Fibroblast of lung (primary cell): ENCODE measurements at places on chromosomes 5 and 9. TPM values are rescaled to one million over a fixed set of nuclear protein-coding genes. Genes with fewer than 3 reads are reported as not detected.

- DNase-seq: no peak
- H3K4me3 ChIP-seq: no peak overlapping the region
Observed at GRCh38 chr5:16143361-16144049, 36.1 kb downstream of the MARCHF11 start.

- DNase-seq: no peak
- no peak overlapping the region for H3K27ac ChIP-seq
- no peaks in the 10 kb centered on the region for H3K4me1 ChIP-seq
- no peak overlapping the region for H3K4me3 ChIP-seq
- no peaks in the 10 kb centered on the region for H3K27me3 ChIP-seq
Observed at GRCh38 chr5:59360130-59360555, 533.4 kb downstream of the PDE4D start.

The TERT gene
- not detected in 2 replicates for total RNA-seq

The MEIKIN gene
- total RNA-seq: under 0.01 TPM in 1 of 2 replicates, not detected in the other

DNA sequence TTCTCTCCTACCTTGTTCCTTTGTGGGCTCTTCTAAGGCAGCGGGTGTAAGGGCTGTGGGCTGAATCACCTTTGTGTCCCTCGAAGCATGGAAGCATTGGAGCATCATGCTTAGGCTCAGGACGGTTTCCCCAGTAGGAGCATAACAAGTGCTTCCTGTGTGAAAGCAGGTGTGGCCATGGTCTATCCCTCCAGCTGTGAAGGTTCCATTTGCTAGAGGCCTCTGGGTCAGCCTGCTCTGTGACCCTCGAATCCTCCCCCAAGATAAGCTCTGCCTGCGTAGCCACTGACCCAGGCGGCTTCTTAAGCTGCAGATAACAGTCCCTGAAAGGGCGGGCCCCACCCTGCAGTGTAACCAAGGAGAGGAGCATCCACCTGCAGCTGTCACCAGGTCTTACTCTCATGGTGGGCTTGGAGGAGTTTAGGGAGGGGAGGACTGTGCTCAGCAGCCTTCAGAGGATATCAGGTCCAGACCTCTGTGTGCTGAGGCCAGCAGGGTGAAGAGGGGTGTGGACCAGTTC, 8.4 kb upstream of the NDST1 start:
- no peak overlapping the region for H3K4me3 ChIP-seq
- peaks cover 58% of the 10 kb centered on the region for H3K4me1 ChIP-seq

DNA sequence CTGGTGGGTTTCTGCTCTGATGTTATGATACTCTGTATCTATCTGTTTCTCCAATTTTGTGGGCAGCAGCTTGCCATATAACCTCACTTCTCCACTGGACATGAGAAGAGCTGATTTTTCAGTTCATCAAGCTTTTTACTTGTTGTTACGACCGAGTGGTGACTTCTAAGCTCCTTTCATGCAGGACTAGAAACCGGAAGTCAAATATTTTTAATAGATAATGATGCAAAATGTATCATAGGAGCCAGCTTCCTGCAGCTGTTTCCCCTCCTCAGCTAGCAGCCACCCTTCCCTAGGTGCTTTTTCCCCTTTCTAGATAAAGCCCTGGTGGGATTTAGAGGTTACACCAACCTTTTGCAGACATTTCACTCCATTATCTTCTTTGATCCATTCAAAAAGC, 17.0 kb upstream of the ADAM19 start:
- H3K27me3 ChIP-seq: no peaks in the 10 kb centered on the region
- H3K4me1 ChIP-seq: peaks cover 3% of the 10 kb centered on the region
- no peak overlapping the region for H3K27ac ChIP-seq
- H3K4me3 ChIP-seq: no peak overlapping the region
- no peaks in the 10 kb centered on the region for H3K36me3 ChIP-seq
